ENCODE measurements at places on chromosomes 12 and 14.

DNA sequence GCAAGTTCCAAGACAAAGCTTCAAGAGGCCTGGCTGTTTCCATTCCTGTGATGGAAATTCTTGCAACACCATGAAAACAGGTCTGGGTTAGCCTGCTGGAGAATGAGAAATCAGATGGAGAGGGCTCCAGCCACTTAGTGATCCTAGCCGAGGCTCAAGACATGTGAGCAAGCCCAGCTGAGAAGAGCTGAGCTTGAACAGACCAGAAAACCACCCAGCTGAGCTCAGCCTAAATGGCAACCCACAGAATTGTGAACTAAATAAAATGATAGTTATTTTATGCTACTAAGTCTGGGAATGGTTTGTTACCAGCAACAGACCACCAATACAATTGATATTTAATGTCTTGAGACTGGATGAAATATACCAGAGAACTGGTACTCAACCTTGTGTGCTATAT is 494.5 kb downstream of the RMST start:
- DNase-seq = no peak

DNA sequence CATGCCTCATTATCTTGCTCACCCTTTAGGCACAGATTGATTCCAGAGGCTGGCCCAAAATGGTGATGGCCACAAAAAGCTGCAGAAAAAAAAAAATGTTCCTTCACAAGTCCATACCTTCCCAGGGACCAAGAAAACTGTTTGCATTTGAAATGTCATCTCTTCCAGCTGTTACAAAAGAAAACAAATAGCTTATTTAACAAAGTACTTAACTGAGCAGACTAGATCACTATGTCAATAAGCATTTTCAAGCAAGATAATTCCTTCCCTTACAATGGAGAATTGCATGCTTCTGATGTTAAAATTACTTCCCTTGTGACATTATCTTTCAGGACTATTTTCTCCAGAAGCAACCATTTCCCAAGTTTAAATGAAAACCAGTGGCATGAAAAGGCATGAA is 377.9 kb upstream of the KITLG start:
- no peak for DNase-seq

GRCh38 chr12:62776997-62777396 is 158.0 kb downstream of the PPM1H start:
- DNase-seq = no peak

DNA sequence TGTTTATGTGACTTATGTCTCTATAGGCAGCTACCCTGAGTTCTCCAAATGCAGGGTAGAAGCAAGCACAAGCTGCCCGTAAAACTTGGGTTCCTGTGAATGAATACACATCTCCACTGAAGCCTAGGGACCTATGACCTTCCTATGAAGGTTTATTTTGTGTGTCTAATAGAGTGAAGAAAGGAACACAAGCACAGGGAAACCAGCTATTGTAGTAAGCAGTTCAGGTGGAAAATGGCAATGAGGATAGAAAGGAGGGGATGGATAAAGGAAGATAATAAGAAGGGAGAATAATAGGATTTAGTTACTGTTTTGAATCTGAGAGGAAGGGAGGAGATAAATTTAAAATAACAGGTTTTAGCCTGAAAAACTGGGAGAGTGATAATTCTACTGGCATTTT is 2.4 kb downstream of the PFKM start:
- no peak for DNase-seq

- no peak for DNase-seq
Observed at GRCh38 chr14:77103951-77104350, 5.9 kb downstream of the CIPC start.
